Astrocyte of the spinal cord (primary cell): ENCODE measurements at places on chromosomes 4 and X.

GRCh38 chr4:9989918-9990635 lies 31.2 kb downstream of the SLC2A9 start:
- DNase-seq, result no peak

DNA sequence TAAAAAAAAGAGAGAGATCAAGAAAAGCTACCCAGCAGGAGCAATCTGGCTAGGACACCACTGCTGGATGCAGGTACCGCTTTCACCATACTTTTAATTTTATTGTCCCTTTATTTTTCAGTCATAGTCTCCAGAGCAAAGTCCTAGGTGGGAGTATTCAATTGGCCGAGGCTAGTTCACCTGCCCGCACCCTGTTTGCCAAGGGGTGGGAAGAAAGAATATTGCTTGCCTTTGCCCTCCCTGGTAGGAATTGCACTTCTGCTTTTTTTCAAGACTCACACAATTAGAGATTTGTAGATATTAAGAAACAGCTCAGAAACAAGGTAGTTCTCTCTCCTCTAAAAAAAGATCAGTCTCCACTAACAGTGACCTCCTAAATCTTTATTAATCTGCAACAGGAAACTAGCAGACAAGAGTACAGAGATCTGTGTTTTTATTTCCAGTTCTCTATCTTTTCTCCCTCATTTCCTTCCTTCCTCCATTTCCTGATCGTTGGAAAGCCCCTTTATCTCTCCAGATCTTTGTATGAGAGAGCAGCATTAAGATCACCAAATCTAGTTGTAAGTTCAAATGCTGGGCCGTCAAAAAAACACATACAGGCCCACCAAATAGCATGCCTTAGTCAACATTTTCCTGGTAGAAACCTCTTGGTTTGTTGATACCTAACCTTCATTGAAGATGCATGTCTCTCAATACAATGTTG lies 9.4 kb upstream of the RPGR start:
- no peak for DNase-seq

- peak; percentile 71 for DNase-seq
Measured at GRCh38 chrX:56802921-56803849, 74.1 kb downstream of the NBDY start.

DNA sequence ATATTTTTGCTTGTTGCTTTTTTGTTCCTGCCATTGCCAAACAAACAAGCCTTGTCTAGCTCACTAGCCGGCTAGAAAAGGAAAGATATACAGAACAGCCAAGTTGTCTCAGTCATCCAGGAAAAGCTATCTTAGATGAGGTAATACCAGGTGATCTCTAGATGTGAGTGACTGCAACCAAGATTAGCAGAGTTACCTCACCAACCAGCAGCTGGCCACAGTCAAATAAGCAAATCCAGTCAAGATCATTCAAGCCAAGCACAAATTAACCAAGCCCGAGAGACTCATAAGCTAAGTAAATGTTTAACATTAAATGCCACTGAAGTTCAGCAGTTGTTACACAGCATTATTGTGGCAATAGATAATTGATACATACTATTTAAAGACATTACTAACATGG lies 108.6 kb downstream of the CENPC start:
- no peak for DNase-seq

- peak; percentile 75 for DNase-seq
Measured at GRCh38 chr4:40254608-40255392, 58.0 kb downstream of the RHOH start.

- DNase-seq, result no peak
Measured at GRCh38 chrX:129678614-129679195, 23.9 kb upstream of the APLN start.

DNA sequence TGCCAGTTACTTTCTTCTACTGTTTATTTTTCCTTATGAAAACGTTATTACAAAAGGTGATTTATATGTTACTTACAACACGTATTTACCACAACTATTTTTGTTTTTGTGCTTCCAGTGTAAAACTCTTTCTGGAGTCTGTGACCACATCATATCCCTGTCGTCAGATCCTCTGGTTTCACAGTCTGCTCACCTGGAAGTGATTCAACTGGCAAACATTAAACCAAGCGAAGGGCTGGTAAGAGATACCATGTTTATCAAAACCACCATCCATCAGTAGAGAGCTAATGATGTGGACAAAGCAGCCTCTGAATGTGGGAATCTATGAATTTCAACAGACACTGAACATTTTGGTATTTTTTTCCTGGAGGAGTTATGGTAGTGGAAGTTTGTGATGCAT lies 116.1 kb downstream of the CNKSR2 start:
- DNase-seq, result peak; percentile 1
